ENCODE measurements at places on chromosomes 12 and 14.

GRCh38 chr12:8823565-8824300 is 1.3 kb downstream of the A2ML1 start:
- no peak for DNase-seq

DNA sequence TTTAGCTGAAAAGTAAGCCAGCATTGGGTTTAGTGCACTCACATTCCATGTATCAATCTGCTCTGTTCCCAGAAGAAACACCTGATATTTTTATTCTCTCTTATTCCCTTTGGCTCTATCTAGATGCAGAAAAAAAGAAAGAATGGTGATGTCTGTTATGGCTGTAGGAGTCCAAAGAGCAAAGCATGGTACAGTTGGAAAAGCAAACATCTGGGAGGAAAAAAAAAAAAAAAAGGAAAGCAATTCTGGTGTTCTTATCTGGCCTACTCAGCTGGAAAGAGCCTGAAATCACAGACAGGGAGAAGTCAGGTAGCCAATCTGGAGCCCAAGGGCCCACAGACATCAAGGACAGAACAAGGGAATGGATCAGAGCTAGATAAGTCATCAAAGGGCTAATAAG is 293.9 kb downstream of the DUSP6 start:
- DNase-seq = no peak

DNA sequence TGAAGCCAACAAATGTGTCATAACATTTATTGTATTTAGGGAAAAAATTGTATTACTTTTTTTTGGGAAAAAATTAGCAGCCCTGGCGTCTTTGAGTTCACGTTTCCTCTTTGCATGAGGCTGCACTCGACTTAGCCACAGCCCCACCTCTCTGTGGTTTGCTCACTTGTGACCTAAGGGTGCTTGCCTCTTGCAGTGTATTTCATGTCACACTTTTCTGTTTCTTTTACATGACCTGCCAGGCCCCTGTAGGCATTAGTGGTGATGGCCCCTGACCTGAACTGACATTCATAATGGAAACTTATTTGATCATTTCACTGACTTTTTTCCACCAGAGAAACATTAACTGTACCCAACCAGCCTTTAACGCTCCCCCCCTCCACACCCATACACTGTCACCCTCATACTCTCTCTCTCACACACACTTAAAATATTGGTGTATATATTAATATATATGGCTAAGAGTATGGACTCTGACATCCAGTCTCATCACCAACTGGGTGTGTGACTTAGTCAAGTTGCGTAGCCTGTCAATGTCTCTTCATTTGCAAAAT is 122.9 kb downstream of the PRKCH start:
- DNase-seq = peak; percentile 55

DNA sequence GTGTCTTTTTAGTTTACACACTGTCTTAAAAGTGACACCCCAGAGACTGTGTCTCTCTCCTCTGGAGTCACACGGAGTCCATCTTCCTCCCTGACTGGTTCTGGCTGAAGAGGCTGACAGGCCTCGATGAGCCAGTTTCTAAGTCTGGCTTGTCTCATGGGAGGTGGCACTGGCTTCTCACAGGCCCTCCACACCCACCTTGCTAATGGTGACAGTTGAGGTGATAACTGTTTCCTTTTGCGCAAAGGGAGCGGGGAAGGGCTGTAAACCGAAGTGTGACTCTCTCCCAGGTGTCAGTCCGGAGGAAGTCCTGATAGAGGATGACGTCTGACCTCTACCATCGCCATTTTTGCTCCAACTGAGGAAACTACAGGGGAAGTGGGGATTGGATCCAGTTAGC is 30.2 kb downstream of the KCTD10 start:
- no peak for DNase-seq

Data from activated CD4-positive, alpha-beta T cell treated with anti-CD3 and anti-CD28 coated beads for 1 hour (primary cell).